ENCODE measurements at places on chromosomes 1 and 21.

GRCh38 chr1:41366455-41367287 is 5.4 kb downstream of the FOXO6 start:
- DNase-seq = peak; percentile 27

DNA sequence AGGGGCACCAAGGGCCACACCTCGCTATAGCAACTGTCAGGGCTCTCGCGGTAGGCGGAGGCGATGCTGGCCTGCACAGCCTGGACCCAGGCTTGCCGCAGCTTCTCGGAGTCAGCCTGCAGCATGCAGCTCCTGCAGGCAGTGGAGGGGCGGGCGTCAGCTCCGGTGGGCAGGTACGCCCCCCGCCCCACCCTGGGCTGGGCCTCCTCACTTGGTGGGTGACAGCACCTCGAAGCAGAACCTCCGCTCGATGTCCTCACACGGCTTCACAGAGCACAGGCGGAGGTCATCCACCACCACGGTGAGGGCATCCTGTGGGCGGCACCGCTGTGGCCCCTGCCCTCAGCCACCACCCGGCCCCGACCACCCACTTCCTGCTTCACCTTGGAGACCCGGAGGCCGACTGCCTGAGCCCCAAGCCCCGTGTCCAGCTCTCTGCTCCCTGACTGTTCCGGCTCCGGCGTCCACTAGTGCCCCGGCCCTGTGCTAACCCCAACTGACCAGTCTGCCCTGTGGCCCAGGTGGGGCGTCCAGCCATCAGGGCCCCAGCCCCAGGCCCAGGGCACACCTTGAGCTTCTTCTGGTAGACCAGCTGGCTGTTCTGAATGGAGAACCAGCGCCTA is 9.8 kb downstream of the ACAP3 start:
- DNase-seq = no peak

DNA sequence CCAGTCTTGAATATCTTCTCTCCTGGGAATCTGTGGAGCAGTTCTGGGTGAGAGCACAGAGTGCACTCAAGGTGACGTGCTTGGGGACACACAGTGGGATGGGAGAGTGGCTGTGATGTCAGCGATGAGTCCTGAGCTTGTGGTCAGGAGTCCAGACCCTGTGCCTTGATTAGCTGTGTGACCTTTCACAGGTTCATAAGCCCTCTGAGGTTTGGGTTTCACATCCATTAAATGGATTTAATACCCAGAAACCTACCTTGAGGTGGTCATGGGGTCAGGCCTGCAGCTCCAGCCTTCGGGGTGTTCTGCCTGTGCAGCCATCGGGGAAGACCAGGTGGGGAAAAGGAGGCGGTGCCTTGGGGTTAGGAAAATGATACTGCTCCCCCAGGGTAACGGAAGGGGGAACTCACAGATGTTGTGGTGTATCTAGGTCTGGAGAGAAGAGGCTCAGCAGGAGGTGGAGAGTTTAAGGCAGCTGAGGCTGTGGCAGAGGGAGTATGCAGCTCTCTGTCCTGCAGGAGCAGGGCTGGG is 38.5 kb upstream of the ETV3 start:
- no peak for DNase-seq

DNA sequence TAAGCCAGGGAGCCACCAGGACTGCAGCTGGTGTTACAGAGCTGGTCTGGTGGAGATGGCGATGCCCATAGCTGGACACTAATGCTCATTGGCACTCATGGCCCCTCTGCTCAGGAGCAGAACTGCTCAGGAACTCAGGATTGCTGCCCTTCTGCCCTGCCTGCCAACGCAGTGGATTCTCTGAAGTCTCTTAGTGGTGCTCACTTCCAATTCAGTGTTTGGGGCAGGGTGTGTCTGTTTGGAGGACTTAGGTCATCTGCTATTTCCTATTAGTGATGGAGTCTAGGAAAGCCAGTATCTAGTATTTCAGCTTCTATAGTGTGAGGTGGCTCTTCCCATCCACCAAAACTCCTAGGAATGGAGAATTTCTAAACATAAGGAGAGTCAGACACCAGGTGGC is 29.1 kb downstream of the S100A10 start:
- DNase-seq = no peak

DNA sequence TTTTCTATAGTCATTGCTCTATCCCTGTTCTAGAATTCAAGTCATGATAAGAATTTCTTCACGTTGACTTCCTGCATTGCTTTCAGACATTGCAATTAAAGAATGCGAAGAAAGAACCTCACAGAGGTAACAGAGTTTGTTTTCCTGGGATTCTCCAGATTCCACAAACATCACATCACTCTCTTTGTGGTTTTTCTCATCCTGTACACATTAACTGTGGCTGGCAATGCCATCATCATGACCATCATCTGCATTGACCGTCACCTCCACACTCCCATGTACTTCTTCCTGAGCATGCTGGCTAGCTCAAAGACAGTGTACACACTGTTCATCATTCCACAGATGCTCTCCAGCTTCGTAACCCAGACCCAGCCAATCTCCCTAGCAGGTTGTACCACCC is 10.6 kb downstream of the APCS start:
- no peak for DNase-seq

DNA sequence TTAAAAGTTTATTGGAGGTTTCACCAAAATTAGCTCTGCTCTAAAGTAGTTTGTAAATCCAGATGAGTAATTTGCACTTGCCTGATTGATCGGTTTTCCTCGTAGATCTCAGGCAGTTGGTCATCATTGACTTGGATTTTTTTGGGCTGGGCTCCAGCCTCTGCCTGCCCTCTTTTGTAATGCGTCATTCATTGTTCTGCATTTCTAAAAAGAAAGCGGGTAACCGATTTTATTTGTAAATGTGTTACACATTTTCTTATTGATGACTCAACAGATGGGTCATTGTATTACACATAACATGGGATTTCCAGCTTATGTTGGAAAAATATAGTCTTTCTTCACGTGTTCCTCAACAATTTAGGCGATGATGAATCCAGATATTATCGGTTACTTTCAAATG is 5.5 kb downstream of the ETS2 start:
- no peak for DNase-seq

GRCh38 chr1:2926447-2927055 is 94.7 kb upstream of the ACTRT2 start:
- no peak for DNase-seq

GRCh38 chr1:10429868-10430215 is 391 bp upstream of the CENPS start:
- no peak for DNase-seq

- DNase-seq = no peak
Measured at GRCh38 chr1:237794071-237794470, 96.7 kb downstream of the ZP4 start.

DNA sequence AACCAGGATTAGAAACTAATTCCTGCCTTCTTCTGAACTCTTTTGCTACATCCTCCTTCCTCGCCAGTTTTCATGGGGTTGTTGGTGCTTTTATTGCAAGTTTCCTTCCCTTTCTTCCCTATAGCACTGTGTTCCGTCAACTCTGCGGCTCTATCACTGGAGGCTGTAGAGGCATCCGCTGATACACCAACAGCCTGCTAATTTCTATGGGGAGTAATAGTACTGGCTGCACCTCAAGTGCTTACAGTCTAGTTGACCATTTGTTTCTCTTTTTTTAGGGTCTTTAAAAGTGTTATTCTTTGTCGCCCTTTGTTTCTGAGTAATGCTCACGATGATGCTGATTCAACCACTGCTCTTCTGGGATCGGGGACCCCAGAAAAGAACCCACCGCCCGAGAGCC is 746 bp downstream of the MIS18A start:
- no peak for DNase-seq

- DNase-seq = no peak
Measured at GRCh38 chr1:116323491-116323890, 49.6 kb upstream of the ATP1A1 start.

DNA sequence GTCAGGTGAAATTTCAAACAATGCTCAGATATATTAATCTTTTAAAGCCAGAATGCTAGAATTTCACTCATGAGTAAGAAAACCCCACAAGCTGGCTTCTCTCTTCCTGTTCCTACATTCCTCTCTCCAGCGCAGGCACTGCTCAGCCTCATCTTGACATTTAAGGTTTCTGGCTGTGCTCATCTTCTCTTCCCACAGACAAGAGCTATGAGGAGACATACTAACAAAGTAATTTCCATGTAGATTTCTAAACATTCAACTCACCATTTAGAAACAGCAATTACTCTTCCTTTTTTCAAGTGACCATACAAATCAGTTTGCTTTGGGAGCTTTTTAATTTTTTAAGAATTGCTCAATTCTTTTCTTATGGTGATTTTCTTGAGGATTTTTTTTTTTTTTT is 7.8 kb upstream of the LRRC8D start:
- no peak for DNase-seq

- no peak for DNase-seq
Measured at GRCh38 chr1:236893626-236894545, 98.8 kb downstream of the MTR start.

DNA sequence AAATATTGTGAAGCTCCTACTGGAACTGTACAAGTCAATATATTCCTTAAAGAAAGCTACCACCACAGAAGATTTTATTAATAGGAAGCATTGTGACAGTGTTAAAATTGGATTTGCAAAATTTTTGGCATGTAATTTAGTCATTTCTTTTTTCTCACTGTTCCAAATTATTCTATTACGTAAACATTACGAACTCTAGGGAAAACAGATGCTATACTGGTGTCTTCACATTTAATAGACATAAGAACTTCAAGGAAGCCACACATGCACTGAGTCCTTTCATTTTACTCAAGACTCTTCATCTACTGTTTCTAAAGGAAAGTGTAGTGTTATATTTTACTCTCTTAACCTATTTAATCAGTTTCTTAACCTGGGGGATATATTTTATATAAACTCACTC is 135.4 kb downstream of the HMCN1 start:
- DNase-seq = no peak

GRCh38 chr21:31760931-31761330 is 29.0 kb upstream of the SCAF4 start:
- DNase-seq = no peak

DNA sequence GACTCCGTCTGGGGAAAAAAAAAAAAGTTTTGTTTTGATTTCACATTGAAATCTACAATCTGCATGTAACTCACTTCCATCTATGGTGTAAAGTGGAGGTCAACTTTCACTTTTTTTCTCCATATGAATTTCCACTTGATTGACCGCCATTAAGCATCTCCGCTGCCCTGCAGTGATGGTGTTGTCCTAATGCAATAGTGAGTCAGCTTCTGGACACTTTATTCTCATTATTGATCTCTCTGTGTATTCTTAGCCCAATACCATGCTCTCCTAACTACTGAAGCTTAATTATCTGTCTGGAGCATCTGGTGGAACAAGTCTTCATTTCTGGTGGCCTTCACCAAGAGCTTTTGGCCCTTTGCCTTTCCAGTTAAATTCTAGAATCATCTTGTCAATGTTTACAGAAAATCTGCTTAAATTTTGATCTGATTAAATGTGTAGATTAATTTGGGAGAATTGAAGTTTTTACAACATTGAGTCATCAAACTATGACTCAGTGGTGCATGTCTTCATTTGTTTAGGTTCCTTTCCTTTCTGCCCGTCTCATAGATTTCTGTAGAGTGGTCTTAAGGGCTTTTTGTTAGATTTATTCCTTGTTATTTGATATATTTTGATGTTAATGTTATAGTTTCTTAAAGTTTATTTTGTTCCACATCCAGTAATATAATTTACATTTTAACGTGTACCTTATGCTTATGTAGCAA is 181.5 kb downstream of the PRDM2 start:
- DNase-seq = no peak

DNA sequence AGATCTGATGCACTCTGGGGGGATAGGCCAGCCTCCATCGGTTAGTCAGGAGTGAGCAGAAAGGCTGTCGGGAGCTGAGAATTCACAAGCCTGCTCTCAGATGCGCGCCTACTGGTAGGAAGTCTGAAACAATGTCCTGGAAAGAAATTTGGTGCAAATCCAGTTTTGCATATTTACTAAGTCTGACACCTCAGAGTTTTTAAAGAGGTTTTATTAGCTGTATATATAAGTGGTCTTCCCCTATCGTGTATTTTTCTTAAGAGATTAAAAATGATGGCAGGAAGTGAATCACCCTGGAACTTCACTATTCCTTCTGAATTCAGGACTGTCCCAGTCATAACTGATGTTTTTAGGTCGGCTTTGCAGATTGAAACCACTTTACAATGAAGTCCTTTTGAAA is 99.8 kb upstream of the C1orf105 start:
- no peak for DNase-seq

DNA sequence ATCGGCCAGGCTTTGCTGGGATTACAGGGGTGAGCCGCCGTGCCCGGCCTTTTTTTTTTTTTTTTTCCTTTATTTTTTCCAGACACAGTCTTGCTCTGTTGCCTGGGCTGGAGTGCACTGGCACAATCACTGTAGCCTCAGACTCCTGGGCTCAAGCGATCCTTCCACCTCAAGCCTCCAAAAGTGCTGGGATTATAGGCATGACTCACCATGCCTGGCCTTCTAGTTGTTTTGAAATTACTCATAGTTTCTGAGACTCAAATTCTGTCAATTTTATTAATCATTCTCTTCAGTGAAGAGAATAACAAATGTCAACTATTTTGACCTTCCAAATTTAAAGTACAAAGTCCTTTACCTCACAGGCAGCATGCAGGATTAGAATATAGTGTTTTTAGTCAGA is 374.5 kb downstream of the PLA2G4A start:
- DNase-seq = no peak

GRCh38 chr1:33986390-33987095 is 122.7 kb downstream of the HMGB4 start:
- DNase-seq = no peak

- no peak for DNase-seq
Measured at GRCh38 chr1:17520473-17521319, 18.8 kb upstream of the ARHGEF10L start.

- no peak for DNase-seq
Measured at GRCh38 chr1:212231372-212231771, 53.8 kb upstream of the PPP2R5A start.

DNA sequence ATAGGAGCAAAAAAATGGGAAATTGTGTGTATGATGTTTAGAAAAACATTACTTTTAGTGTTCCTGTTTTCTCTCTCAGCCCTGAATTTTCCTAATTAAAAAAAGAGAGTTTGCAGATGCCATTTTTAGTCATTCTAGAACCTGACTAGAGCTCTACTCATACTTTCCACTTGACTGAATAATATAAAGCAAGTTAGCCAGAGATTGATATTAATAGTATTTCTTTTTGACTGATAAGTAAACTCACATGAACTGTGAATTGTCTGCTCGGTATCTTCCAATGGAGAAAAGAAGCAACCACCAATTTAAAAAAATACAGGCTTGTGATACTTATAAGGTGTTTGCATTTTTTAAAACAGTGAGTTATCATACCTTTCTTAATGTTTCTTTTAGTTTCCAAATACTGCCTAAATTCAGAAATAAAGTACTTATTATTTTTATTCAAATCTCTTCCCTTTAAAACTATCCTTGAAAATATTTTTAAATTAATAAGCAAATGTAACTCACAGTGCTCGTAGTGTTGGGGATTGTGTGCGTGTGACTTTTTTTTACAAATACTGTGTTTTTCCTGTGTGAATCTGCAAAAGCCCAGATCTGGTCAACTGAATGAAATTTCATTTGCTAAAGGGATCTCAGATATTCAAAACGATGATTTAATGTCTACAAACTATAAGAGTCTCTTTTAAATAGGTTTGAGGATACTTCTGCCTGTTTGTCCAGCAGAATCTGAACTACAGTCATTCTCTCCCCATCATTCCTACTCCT is 9.8 kb downstream of the RAP1A start:
- DNase-seq = no peak

GRCh38 chr1:39103328-39104157 is 77.4 kb downstream of the NDUFS5 start:
- DNase-seq = no peak

Measured in activated T-helper 1 cell treated with anti-CD3 and anti-CD28 coated beads, Interleukin-2, amount 50 U/mL, for 16 hours (primary cell).